Bladder microvascular endothelial cell (primary cell): ENCODE measurements at places on chromosomes 5 and 9. TPM values are rescaled to one million over a fixed set of nuclear protein-coding genes. Genes with fewer than 3 reads are reported as not detected.

Gene SPINK13
- not detected in 2 replicates for total RNA-seq

Gene OMD
- total RNA-seq: 0.06 TPM in 1 of 2 replicates, not detected in the other

Gene IL7R
- 0.97 and 1.9 TPM in 2 replicates for total RNA-seq

Gene FOXD1
- 0.06 and 0.16 TPM in 2 replicates for total RNA-seq

Gene SLC25A2
- total RNA-seq: 0.16 and 0.44 TPM in 2 replicates

Gene DRD1
- under 0.01 TPM in 1 of 2 replicates, not detected in the other for total RNA-seq

Gene ROPN1L
- total RNA-seq: 0.25 and 1.6 TPM in 2 replicates
